Stimulated activated CD8-positive, alpha-beta memory T cell treated with anti-CD3 and anti-CD28 coated beads, Interleukin-12 subunit alpha, Interleukin-12 subunit beta, amount 100 ng/mL, for 4 hours (primary cell): ENCODE measurements at places on chromosomes 2 and 18.

GRCh38 chr2:182650704-182651103 is 65.4 kb upstream of the DNAJC10 start:
- no peak for DNase-seq

- no peak for DNase-seq
Observed at GRCh38 chr2:150097901-150098531, 389.5 kb downstream of the RND3 start.

- no peak for DNase-seq
Observed at GRCh38 chr18:63112706-63113105, 206.9 kb downstream of the BCL2 start.

DNA sequence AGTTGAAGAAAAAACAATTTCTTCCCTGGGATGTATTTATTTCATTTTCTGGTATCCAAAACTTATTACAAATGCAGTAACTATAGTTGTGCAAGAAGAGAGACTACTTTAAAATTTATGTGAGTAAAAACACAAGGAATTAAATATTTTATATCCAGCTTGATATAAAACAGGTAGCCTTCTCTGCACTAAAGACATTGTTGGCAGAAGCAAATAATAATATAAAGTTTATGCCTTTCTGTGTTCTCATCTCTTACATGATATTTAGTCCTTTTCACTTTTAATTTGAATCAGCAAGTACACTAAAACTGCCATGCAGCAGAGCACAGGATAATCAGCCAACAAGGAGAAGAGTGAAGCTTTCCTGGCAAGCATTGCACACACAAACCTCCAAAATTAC is 352.7 kb downstream of the ARL6IP6 start:
- DNase-seq: no peak

DNA sequence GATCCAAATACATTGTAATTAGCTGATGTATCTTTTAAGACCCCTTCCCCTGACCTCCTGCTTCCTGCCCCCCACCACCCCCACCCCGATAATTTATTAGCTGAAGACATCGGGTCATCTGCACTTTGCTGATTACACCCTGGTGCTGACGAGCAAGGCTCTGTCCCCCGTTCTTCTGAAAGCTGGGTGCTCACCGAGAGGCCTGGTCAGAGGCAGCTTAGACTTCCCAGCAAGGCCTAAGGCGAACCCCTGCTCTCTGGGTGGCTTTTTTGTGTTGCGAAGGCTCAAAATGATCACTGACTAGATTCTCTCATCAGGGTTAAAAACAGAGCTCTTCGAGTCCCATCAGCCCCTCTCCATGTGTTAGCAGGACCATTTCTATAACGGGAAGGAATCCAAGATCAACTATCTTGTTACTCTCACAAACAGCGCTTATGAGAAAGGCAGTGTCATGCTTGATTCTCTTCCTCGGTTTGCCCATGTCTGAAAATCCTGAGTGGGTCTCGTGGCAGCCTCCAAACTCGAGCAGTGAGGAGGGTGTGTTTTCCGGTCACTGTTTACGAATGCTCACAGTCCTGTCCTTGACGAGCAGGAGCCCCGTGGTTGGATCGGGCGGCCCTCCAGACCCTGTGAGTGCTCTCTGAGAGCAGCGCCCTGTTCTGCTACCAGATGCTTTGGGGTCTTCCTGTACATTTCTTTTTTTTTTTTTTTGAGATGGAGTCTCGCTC is 201.6 kb downstream of the HDAC4 start:
- no peak for DNase-seq

- DNase-seq: no peak
Observed at GRCh38 chr18:2304378-2305175, 266.7 kb downstream of the METTL4 start.

- no peak for DNase-seq
Observed at GRCh38 chr2:130814931-130815680, 21.6 kb upstream of the ARHGEF4 start.

DNA sequence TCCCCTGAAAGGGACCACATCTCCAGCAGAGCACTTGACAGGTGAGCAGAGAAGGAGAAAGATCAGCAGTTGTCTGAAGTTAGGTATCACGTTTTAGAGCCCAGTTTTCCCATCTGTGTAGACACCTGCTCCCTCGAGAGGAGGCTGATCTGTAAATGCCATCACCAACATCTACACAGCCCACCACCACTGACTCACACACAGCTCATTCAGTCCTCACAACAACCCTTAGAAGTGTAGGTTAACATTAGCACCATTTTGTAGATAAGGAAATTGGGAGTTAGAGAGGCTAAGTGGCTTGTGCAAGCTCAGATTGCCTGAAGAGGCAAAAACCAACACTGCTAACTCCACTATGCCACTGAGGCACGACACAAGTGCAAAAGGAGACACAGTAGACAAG is 37.2 kb upstream of the STAT1 start:
- DNase-seq: no peak

DNA sequence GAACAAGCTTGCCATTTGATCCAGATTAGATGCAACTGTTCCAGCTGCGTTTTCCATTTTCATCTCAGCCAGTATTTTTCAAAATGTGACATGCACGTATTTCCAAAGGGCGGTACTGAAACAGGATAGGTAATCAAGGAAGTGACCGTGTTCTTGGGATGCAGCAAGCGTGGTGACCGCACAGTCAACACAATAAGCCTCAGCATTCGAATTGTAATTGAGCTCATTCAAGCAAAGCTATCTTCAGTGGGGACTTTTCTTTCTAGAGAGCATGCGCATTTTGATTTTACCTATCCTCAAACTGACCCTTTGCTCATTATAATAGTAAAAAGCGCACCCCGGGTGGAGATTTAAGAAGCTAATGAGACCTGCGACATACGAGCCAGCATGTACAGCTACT is 3.4 kb upstream of the ALPP start:
- no peak for DNase-seq

DNA sequence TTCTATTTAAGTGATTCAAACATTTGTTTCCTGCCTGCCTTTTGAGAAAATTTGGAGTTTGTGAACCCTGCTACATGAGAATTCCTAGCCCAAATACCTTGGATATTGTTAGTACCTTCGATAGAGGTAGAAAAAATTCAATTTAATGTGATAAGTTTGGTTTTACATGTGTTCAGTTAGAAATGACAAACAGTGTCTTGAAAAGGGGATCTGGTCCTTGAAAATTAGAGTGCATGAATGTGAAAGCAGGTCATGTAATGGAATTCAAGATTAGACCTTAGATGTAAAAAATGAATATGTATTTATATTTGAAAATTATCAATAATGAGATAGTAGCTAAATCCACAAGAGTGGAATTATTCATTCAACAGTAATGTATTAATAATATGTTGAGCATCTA is 70.5 kb downstream of the PIK3C3 start:
- no peak for DNase-seq

DNA sequence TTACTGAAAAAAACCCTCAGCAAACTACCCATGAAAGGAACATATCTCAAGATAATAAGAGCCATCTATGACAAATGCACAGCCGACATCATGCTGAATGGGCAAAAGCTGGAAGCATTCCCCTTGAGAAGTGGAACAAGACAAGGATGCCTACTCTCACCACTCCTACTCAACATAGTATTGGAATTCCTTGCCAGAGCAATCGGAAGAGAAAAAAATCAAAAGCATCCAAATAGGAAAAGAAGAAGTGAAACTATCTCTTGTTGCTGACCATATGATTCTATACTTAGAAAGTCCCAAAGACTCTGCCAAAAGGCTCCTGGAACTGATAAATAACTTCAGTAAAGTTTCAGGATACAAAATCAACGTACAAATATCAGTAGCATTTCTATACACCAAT is 40.6 kb upstream of the MSTN start:
- no peak for DNase-seq

GRCh38 chr2:88554189-88554588 is 73.1 kb downstream of the EIF2AK3 start:
- no peak for DNase-seq

DNA sequence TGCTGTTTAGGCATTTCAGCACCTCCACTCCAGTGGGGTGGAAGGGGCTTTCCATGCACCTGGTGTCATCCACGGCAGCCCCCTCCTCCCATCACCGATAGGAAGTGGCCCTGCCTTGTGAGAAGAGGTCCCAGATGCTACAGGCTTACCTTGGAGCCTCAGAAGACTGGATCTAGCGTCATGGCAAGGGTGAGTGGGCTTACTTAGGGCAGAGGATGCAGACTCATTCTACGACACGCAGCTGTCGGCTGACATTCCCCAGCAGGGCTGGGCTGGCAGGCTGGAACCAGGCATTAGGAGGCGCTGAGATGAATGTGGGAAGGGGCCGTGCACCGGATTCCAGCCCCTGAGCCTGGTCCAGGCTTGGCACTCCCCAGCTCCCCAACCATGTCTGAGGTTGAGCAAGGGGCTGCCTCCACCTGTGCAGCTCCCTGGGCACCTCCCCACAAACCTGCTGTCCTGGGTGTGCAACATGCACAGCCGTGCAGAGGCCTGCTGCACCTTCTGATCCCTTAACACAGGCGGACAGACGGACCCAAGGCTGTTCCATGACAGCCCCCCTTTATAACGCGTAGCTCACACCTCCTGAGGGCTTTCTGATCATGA is 1.7 kb upstream of the PRLH start:
- DNase-seq: no peak

GRCh38 chr2:16851126-16851525 is 185.5 kb upstream of the CYRIA start:
- DNase-seq: no peak

GRCh38 chr18:9334329-9334972 is at the start of gene TWSG1:
Gene TWSG1, plus strand, starts transcription at chr18:9334773. Its CDS starts 2,457 bp downstream, at chr18:9337230.
- DNase-seq: peak; percentile 91

- DNase-seq: no peak
Observed at GRCh38 chr18:8601277-8602032, 7.8 kb upstream of the RAB12 start.

- DNase-seq: no peak
Observed at GRCh38 chr2:152473151-152473857, 138.3 kb downstream of the FMNL2 start.

GRCh38 chr2:204177251-204177976 is 240.9 kb downstream of the ICOS start:
- DNase-seq: no peak

DNA sequence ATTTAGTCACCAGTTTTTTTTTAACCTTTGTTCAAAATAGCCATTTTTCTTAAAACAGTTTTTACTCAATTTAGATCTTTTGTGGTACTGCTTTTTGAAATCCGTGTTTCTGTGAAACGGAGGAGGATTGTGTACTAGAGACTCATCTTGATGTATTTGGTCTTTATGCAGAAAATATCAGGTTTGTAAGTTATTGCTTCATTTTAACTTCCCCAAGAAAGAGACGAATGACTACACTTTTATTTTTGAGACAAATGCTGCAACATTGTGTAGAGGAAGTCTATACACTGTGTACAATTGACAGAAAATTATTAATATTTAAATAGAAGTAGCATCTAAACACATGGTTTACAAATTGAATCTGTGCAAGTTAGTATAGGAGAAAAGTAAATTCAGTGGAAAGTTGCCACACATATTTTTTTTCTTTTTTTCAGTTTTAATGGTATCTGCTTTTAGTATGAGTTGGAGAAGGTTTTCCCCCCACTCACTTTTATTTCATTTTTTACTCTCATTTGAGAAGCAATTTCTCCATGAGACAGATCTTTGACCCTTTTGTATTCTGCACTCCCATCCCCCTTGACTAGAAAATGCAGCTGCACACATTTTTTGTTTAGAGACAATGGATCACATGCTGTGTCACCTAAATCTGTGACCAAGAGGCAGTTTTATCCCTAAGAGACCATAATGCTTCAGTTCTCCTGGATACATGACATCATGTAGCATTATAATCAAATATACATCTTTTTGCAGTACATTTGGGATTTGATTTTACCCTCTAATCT is 200.8 kb upstream of the STON1 start:
- DNase-seq: no peak

DNA sequence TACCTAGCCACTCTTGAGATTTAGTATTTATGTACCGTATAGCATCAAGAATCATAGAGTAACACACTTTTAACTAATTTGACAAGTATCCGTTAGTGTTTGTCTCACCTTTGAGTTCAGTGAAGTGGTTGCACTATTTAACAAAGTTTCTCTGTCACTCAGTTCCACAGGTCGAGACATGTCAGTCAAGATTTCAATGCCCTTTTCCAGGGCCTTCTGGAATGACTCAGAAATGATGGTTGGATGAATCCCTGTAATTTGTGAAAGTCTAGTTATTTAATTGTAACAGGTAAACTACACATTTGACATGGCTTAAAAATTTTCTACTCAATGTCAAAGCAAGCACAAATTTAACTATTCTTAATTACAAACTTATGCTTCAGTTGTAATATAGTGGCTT is 9.7 kb downstream of the CCT4 start:
- DNase-seq: no peak

- no peak for DNase-seq
Observed at GRCh38 chr2:207833251-207833751, 63.6 kb upstream of the FZD5 start.

- DNase-seq: no peak
Observed at GRCh38 chr2:246489-247144, 17.2 kb downstream of the SH3YL1 start.

- no peak for DNase-seq
Observed at GRCh38 chr18:69484699-69485396, 84.2 kb downstream of the DOK6 start.

- DNase-seq: no peak
Observed at GRCh38 chr2:209424199-209424701, 403 bp downstream of the MAP2 start.

DNA sequence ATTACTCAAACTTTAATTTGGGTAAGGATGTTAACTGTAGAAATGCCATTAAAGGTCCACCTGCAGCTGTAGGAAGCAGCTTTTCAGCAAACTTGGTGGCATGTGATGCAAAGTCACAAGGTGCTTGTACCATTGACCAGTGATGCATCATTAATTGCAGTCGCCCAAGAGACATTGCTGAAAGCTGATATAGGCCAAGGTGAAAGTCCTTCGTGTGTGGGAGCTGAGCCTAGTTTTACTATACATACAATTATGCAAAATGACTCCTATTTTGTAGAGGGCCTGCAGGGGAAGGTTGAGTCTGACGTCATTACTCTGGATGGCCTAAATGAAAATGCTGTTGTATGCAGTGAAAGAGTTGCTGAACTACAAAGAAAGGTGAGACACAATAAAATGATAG is 40.5 kb downstream of the ALMS1 start:
- DNase-seq: no peak

DNA sequence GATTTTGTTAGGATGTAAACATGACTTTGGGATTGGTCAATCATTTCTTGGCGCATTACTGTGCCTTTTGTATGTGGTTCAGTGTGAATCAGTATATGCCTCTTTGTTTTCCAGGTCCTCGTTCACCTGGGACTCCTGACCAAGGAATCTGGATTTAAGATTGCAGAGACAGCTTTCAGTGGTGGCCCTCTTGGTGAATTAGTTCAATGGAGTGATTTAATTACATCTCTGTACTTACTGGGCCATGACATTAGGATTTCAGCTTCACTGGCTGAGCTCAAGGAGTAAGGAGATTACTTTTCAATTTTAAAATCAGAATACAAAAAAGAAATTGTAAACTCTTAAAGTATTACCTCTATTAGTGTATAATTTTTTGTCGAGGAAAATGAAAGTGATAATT is 87.6 kb downstream of the MGAT5 start:
- DNase-seq: no peak

DNA sequence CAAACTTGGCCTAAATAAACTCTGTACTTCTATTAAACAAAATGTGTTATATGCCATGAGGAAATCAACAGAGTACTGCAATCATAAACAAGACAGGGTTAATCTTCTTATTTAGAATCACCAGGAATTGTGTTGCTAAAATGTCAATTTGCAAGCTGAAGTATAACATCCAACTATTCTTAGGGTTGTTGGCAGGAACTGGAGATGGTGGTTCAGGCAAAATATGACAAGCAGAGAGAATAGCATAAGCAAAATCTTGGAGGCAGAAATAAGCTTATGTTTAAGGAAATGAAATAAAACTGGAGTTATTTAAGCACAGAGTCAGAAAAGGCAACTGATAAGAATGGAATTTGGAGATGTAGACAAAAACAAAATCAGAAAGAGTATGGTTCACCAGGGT is 463.8 kb upstream of the SLC8A1 start:
- DNase-seq: no peak
